ENCODE measurements at places on chromosomes 11 and 22.
A peak's percentile ranks its signal among the peaks of the same experiment; 100 is the strongest.

DNA sequence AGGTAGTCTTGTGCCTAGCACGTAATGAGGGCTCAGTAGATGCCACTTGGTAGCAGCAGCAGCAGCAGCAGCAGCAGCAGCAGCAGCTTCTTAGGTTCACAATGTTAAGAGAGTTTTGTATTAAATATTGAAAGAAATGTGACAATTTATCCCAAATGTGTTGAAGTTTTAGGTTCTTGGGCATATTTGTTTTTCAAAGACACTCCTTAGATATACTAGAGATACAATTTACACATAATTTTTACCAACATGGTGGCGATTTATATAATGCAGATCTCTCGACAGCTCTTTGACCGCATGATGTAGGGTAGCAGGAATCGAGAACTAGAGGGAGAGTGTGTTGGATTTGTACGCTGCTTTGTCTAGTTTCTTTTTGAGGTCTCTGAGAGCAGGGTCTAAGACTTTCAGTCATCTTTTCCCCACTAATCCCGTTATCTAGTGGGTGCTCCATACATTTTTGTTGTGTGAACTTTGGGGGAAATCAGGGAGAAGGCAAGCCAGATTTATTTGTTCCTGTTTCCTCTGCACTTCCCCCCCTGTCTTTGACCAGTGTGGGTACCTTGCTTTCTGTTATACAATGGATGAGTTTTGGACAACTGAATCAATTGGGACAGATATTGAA, 1.4 kb downstream of the FDX1 start:
- no peak for DNase-seq

DNA sequence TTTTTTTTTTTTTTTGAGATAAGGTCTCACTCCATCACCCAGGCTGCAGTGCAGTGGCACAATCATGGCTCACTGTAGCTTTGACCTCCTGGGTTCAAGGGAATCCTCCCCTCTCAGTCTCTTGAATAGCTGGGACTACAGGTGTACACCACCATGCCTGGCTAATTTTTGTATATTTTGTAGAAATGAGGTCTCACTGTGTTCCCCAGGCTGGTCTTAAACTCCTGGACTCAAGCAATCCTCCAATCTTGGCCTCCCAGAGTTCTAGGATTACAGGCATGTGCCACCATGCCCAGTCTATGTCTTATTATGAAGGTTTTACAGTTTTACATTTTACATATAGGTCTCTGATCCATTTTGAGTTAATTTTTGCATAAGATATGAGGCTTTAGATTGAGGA, 20.4 kb upstream of the MAPK1 start:
- DNase-seq = no peak

DNA sequence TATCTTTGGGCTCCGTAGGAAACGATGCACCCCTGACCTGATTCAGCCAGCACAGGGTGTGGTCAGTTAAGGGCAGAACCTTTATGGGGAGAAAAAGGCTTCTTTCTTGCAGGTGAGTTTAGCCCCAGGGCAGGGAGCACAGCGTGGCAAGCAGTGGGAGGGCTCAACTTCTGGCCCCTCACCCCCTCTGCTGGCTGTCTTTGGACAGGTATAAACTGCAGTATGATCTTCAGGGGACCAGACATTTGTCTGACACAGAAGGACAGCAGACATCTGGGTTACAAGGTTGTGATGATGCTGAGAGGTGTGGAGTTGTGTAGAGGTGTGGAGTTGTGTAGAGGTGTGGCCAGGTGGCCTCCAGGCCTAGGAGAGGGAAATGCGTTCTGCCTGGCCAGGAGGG, 324.0 kb upstream of the PLET1 start:
- no peak for DNase-seq

DNA sequence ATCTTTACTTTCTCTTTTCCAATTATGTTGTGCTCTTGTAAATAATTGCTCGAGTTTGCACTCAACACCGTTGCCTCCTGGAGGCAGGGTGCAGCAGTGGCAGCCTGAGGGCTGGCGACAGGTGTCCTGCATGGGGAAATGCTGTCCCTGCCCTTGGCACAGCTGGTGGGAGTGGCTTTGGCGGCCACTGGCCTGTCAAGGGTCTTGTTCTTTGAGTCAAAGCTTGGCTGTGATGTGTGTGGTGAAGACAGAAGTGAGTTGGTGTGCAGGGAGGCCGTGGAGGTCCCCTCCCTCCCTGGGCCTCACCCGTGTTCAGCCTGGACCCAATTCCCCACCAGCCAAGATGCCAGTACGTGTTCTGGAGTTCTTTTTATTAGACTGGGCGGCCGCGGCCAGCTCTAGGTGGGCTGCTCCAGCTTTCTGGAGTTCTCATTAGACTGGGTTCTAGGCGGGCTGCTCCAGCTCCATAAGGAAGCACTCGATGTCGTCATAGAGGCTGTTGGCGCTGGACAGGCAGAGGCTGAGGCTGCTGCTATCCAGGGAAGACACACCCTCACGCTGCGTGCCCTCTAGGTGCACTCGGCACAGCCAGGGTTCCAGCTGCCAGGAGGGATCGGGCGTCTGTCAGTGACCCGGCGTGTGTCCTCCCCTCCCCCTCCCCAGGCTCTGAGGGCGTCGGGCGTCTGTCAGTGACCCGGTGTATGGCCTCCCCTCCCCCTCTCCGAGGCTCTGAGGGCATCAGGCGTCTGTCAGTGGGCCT, 3.4 kb downstream of the IRF7 start:
- peak; percentile 60 for DNase-seq

GRCh38 chr11:77467993-77468392, 5.9 kb downstream of the PAK1 start:
- no peak for DNase-seq

DNA sequence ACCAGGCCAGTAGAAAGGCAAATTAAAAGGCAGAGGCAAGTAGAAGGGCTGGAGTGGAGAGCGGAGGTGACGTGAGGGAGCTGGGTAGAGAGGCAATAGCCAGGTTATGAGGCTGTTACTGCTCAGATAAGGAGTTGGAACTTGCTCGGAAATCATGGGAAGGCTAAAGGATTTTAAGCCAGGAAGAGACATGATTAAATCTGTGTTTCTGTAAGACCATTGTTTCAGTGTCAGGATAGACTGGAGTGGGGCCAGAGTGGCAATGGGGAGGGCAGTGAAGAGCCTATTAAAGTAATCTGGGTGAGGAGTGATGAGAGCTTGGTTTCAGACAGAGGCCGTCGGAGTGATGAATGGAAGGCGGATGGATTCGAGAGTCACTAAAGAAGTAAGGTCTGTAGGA, 39.0 kb downstream of the GRAMD1B start:
- DNase-seq = no peak
